NCI-H526 treated with DMSO at 0.1 percent for 48 hours (cell line): ENCODE measurements at places on chromosomes 2 and 18.
A peak's percentile ranks its signal among the peaks of the same experiment; 100 is the strongest.

DNA sequence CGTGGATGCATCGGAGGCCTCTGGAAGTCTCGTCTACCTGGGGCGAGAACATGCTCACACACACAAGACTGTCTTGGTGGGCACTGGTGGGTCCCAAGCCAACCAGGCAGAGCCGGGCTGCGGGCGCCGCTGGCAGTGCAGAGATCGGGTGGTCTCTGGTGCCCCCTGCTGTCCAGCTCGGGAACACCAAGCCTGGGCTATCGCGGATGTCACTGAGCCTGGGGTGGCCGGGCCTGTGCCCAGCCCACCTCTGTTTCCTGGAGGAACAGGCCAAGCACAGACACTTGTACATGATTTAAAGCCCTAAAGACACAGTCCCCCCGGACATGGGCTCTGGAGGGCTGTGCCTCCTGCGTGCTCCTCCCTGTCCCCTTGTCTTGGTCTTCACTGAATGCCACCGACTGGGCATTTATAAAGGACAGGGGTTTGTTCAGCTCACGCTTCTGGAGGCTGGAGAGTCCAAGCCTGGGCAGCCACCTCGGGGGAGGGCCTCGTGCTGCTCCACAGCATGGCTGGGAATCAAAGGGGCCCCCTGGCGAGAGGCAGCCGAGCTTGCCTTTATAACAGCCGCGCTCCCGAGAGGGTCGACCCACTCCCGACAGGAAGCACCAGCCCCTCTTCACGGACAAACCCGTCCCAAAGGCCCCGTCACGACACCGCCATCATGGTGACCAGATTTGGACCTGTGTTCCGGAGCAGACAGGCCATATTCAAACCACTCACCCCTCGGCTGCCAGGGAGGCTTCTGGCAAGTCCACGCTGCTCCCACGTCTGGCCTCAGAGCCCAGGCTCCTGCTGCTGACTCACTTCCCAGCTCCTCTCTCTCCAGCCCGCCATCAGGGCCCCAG lies 3.6 kb upstream of the OTOS start:
- DNase-seq, result peak; percentile 45

GRCh38 chr2:70627211-70627898 lies 73.7 kb upstream of the TGFA start:
- DNase-seq, result peak; percentile 14

DNA sequence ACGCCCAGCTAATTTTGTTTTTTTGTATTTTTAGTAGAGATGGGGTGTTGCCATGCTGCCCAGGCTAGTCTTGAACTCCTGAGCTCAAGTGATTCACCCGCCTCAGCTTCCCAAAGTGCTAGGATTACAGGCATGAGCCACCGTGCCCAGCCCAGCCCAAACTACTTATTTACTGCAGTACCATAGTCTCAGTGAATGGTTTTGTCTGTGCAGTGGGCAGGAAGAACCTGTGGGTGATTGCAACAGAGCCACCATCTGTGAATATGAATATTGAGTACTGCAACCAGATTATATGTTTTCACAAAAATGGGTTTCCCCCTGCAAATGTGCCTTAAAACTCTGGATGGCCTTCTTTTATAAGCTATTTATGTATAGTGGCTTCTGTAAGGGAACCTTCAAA lies 9.1 kb downstream of the MPPE1 start:
- no peak for DNase-seq

GRCh38 chr2:226766352-226767055 lies 33.1 kb downstream of the IRS1 start:
- DNase-seq, result no peak

DNA sequence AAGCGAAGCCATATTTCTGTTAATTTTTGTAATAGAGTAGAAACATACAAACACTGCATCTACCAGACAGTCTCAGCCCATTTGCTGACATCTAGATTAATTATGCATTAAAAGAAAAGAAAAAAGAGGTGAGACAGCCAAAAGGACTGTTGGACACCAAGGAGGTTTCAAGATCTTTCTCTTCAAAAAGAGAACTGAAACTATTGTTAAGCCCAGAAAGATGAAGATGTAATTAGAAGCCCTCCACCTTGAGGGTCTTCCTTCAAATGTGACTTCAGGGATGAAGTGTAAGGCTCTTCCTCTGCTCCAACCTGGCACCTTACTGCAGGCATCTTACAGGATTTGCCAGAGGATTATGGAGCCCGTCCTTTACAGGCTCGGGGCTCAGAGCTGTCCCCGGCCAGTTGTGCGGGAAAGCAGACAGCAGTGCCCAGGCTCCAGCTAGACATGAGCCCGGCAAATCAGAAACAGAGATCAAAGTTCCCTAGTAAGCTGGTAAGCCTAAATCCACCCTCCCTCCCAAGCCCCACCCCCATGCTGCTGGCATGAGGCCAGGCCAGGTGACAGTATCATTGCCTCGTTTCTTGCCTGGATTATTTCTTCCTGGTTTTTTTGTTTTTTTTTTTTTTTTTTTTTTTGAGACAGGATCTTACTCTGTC lies 38.9 kb downstream of the ADI1 start:
- DNase-seq, result no peak

DNA sequence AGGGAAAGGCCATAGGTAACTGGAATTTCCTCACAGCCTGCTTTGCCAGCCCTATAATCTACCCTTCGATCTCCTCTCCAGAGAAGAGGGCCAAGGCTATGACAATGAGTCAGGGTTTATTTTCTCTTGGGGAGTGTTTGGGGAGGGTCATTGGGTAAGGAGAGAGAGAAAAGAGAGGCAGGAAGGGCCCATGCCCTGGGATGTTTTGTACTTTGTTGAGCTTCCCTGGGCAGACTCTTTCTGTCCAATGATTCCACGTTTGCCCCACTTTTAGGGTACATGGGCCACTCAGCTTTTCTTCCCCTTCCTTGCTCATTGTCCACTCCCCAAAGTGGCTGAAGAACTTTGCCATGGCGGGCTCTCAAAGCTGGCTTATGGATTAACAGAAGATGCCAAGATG lies 224.2 kb downstream of the ALK start:
- DNase-seq, result no peak

- DNase-seq, result no peak
Observed at GRCh38 chr2:96679848-96680247, 37.3 kb downstream of the FER1L5 start.

- DNase-seq, result no peak
Observed at GRCh38 chr2:60976256-60976850, 41.2 kb upstream of the PEX13 start.

DNA sequence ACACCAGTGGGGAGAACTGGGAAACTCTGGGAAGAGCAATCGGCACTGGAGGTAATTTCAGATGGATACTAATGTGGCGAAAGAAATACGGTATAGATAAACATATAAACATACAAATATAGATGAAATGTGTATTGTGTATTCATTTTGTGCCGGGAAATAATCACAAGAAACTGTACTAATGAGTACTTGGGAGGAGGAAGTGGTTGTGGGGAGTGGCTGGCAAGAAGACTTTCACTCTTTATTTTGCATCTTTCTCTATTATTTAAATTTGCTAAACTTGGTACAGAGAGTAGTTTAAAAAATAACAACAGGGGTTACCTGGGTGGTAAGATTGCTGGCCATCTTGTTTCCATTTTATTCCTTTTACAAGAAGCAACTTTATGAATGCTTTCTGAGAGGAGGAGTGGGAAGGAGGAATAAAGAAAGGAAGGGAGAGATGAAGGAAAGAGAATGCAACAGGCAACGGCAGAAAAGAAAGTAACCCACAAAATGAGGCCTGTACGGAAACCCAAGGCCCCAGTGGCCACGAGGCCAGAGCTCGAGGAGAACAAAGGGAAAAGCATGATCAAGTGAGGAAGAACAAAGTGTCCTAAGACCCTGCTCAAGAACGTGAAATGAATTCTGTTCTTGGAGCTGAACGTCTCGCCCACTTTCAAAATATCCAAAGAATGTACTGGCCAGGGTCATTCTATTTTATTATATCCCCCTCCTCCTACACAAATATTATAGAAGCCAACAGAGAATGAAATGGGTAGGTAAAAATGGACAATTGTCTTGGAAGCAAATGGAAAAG lies 45.2 kb downstream of the FAM178B start:
- DNase-seq, result no peak
